Activated CD8-positive, alpha-beta T cell treated with anti-CD3 and anti-CD28 coated beads for 36 hours (primary cell): ENCODE measurements at places on chromosomes 1 and 21. TPM values are rescaled to one million over a fixed set of nuclear protein-coding genes. Genes with fewer than 3 reads are reported as not detected.

DNA sequence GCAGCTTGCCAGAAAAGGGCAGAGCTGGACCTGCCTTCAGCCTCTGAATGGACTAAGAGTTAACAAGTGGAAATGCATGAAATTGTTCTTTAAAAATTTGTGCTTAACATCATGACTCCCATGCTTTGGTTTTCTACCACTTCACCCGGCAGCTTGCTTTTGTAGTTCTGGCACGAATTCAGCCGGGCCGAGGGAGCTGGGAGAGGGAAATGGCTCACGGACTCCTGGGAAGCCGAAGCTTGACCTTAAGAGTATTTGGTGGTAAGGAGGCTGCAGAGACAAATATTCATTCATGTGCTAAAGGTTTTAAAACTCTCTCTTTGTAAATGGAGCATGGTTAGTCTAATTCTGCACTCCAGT, 17.2 kb upstream of the GFI1 start:
- H3K36me3 ChIP-seq: peaks cover 4% of the 10 kb centered on the region
- no peak overlapping the region for H3K27ac ChIP-seq
- peaks cover 41% of the 10 kb centered on the region for H3K4me1 ChIP-seq
- no peak for DNase-seq
- H3K4me3 ChIP-seq: no peak overlapping the region

The OR2G6 gene
- total RNA-seq: not detected

GRCh38 chr21:33908760-33909159, 6.8 kb downstream of the ATP5PO start:
- H3K27ac ChIP-seq: no peak overlapping the region
- DNase-seq: peak; percentile 54
- no peak overlapping the region for H3K4me3 ChIP-seq
- H3K36me3 ChIP-seq: peaks cover 62% of the 10 kb centered on the region
- no peaks in the 10 kb centered on the region for H3K27me3 ChIP-seq

The AMIGO1 gene
- total RNA-seq: 1.7 TPM

DNA sequence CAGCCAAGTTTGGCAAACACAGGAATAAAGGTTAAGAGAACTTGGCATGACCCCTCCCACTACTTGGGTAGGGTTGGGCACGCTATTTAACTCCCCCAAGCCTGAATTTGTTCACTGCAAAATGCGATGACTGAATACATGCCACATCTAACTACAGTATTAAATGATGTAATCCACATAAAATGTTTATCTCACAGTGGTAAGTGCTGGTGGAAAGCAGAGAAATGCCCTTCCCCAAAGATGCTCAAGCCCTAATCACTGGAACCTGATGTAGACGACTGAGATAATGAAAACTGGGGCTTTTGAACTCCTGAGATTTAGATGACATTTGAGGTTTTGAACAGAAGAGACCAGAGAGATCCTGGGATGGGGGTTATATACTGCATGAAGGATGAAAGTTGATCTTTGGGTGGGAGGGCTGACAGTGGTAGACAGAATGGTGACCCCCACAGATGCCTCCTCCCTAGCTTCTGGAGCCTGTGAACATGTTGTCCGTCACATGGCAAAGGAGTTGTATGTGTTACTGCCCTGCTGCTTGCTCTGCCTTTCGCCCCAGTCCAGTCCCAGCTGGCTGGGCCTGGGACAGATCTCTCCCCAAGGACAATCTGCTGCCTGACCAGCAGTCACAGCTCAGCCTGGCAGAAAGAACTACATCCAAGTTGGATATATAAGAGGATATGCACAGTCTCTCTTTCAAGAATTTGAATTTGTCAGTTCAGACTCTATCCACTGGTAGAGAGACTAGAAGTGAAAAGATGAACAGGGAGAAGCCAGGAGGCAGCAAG, 120.9 kb downstream of the DAB1 start:
- no peak overlapping the region for H3K27ac ChIP-seq
- DNase-seq: no peak
- H3K4me3 ChIP-seq: no peak overlapping the region
- H3K27me3 ChIP-seq: peaks cover 4% of the 10 kb centered on the region
- H3K4me1 ChIP-seq: peaks cover 8% of the 10 kb centered on the region

GRCh38 chr1:94332952-94333351, 85.2 kb upstream of the ABCD3 start:
- no peaks in the 10 kb centered on the region for H3K4me1 ChIP-seq
- H3K27me3 ChIP-seq: peaks cover 12% of the 10 kb centered on the region
- H3K36me3 ChIP-seq: no peaks in the 10 kb centered on the region
- H3K27ac ChIP-seq: no peak overlapping the region

The NBPF6 gene
- not detected for total RNA-seq

The PALMD gene
- not detected for total RNA-seq

The FAM110D gene
- not detected for total RNA-seq

- no peaks in the 10 kb centered on the region for H3K27me3 ChIP-seq
- H3K36me3 ChIP-seq: no peaks in the 10 kb centered on the region
- DNase-seq: no peak
- H3K4me1 ChIP-seq: no peaks in the 10 kb centered on the region
- H3K4me3 ChIP-seq: no peak overlapping the region
Observed at GRCh38 chr1:105427543-105427942, 1628.9 kb upstream of the PRMT6 start.

The PLOD1 gene
- 22.0 TPM for total RNA-seq

The DNM3 gene
- 1.1 TPM for total RNA-seq

DNA sequence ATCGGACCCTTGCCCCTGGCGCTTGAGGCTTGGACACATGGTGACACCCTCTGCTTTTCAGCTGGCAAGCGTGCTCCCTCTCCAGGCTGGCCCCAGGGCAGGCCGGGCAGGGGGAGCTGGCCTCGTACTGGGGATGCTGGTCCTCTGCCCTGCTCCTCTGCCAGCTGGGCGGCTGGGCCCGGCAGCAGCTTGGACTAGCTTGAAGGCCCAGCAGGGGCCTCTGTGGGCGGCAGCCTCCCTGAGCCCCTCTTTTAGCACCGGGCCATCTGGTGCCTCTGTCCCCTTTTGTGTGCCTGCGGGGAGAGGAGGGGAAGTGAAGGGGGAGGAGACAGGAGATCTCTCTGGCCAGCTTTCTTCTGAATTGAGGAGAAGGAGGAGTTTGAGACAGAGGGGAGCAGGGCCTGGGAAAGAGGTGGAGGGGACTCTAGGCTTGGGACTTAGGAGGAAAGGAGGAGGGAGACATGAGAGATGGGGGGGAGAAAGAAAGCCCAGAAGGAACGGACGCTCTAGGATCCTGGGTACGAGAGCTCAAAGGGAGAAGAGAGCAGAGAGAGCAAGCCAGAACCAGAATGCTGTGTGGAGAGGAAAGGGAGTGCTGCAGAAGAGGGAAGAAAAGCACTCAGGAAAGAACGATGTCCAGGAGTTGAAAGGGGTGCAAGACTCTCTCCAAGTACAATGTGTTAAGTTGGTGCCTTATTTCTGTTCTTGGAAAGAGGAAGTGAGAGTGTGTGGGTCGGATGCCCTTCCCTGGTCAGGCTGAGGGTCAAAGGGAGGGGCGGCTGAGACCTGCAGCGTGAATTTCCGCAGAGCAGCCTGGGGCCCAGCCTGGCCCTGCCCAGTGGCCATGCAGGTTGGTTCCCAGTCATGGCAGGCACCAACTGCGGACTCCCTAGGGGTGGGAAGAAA, 40.3 kb downstream of the IER5 start:
- H3K36me3 ChIP-seq: no peaks in the 10 kb centered on the region
- H3K4me3 ChIP-seq: no peak overlapping the region
- DNase-seq: no peak
- H3K4me1 ChIP-seq: peaks cover 36% of the 10 kb centered on the region
- H3K27ac ChIP-seq: no peak overlapping the region
- H3K27me3 ChIP-seq: peaks cover 10% of the 10 kb centered on the region

GRCh38 chr21:34743831-34744230, 75.0 kb downstream of the CLIC6 start:
- DNase-seq: no peak
- H3K36me3 ChIP-seq: no peaks in the 10 kb centered on the region
- no peak overlapping the region for H3K27ac ChIP-seq
- H3K4me3 ChIP-seq: no peak overlapping the region

The KISS1 gene
- not detected for total RNA-seq

DNA sequence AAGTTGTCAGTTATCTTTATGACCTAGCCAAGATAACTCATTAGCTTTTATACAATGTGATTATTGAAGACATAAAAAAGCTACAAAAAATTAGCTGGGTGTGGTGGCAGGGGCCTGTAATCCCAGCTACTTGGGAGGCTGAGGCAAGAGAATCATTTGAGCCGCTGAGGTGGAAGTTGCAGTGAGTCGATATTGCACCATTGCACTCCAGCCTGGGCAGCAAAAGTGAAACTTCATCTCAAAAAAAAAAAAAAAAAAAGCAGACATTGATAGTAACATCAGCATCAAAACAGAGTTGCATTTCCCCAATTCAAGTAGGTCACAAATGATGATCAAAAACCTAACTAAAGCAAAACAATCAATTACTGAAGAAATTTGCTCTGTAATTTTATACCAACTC, 191.4 kb downstream of the PTGER3 start:
- H3K27ac ChIP-seq: no peak overlapping the region
- no peaks in the 10 kb centered on the region for H3K36me3 ChIP-seq
- H3K4me1 ChIP-seq: no peaks in the 10 kb centered on the region
- H3K4me3 ChIP-seq: no peak overlapping the region
- no peak for DNase-seq

DNA sequence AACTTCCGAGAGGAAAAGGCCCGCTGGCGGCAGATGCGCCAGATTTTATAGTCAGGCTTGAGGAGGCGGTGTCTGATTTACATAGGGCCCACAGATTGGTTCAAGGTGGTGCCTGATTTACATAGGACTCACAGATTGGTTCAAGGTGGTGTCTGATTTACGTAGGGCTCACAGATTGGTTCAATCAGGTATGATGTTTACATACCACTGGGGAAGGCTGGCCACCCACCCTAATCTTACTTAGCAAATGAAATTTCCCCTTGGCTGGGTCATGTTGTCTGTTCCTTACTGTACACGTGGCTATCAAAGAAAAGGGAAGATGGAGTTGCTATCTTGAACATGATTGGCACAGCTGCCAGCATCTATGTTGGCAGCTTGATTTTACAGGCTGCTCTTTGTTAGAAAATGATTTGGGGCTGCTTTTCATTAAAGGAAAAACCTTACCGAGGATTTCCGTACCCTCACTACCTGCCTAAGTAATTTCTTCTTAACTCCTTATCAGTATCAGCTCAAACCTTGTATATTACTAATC, 96.3 kb downstream of the SETD4 start:
- no peaks in the 10 kb centered on the region for H3K36me3 ChIP-seq
- H3K27ac ChIP-seq: no peak overlapping the region
- no peak overlapping the region for H3K4me3 ChIP-seq
- DNase-seq: no peak

- DNase-seq: no peak
- H3K4me3 ChIP-seq: no peak overlapping the region
- H3K4me1 ChIP-seq: no peaks in the 10 kb centered on the region
- H3K27me3 ChIP-seq: no peaks in the 10 kb centered on the region
Observed at GRCh38 chr21:21690068-21690665, 692.0 kb downstream of the NCAM2 start.

The CACNA1S gene
- total RNA-seq: not detected

The ZMYND12 gene
- 1.4 TPM for total RNA-seq

DNA sequence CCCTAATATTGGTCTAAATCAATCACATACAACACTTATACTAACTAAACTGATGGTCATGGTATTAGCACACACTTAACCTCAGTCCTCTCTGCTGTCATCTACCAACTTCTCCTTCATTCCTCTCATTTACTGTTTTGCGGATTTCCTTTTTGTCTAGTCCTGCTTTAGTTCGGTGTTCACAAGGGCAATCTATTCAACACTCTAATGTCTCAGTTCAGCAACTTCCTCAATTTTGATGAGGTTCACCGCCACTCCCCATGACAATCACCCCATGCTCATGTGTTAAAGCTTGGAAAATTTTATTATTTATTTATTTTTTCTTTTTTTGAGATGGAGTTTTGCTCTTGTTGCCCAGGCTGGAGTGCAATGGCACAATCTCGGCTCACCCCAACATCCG, 301.1 kb downstream of the PTPRC start:
- H3K36me3 ChIP-seq: no peaks in the 10 kb centered on the region
- H3K27ac ChIP-seq: no peak overlapping the region
- no peak overlapping the region for H3K4me3 ChIP-seq

DNA sequence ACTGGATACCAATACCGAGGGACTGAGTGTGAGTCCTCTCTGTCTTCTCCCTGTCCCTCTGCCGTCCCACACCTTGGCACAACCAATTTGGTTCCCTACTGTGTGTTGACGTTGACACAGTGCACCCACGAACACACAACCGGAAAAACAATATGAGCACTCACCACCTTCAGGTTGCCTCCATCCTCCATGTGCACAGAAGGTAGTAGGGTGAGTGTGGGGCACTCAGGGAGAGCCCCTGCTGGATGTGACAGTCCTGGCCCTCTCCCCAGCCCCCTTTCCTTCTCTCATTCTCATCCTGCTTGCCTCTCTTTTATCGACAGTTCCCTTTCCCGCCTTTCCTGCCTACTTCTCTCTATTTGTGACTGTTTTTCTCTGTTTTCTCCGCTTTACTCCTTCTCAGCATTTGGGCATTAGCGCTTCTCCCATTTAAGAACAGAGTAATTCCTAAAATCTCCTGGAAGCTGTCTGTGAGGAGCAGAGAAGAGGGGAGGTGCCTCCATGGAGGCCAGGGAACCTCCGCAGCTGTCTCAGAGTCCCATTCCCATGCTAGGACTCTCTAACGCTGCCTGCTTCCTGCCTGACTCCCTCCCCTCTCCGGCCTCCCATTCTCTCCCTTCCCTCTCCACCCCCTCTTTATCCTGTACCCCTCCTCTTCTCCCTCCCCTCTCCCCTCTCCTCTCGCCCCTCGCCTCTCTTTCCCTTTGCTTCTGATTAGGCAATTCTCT, 16.4 kb downstream of the CADM3 start:
- no peak overlapping the region for H3K27ac ChIP-seq
- H3K4me1 ChIP-seq: peaks cover 2% of the 10 kb centered on the region
- no peaks in the 10 kb centered on the region for H3K36me3 ChIP-seq
- DNase-seq: no peak

DNA sequence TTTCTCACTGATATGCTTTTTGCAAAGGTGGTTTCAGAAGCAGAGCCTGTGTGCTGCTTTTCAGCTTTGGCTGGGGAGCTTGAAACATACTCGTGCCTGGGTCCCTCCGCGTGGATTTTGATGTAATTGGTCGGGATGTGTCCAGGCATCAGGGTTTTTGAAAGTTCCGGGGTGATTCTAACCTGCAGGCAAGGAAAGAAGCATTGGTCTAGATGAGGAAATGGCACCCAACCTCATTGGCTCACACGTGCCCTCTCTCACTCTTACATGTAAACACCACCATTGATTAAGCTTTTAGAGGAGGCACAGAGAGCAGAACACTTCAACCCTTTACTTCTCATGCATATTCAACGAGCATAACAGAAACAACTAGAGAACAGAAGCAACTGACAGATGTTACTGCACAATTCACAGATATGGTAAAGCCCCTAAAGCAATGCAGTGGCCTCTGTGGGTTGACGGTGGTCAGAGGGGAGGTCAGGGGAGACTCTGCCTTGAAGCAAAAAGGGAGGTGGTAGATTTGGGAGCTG, 112.1 kb downstream of the TLR5 start:
- H3K4me3 ChIP-seq: no peak overlapping the region
- H3K36me3 ChIP-seq: no peaks in the 10 kb centered on the region
- no peak overlapping the region for H3K27ac ChIP-seq
- no peaks in the 10 kb centered on the region for H3K4me1 ChIP-seq
- DNase-seq: no peak
